ENCODE measurements at places on chromosomes 6 and 20.
A peak's percentile ranks its signal among the peaks of the same experiment; 100 is the strongest.

DNA sequence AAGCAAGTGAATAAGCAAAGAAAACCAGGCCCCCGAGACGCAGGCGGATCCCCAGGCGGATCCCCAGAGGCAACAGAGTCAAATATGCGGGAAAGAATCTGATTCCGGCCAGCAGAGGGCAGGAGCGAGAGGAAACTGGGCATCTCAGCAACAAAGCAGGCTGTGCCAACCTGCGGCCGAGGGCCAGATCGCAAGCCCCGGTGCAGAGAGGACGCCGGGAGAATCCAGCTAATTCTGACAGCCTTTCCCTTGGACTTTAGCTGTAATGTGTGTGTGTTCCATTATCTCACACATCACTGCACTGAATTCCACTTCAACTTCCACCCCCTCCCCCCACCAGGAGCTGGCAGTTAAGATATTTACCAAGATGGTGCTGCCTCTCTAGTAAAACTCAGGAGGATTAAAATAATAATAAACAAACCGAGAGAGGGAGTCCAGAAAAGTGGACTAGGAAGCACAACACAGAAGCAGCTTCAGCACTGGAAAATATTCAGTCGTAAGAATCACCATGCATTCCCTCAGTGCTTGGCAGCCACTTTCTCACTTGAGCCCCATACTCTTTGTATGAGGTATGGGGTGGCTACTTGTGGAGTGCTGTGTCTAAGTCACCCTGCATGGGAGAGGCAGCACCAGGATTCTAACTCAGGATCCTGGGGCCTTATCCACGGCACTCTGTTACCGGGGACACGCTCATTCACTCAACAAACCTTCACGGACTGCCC lies 66.2 kb upstream of the SNX9 start:
- H3K27me3 ChIP-seq, result no peaks in the 10 kb centered on the region
- no peaks in the 10 kb centered on the region for H3K36me3 ChIP-seq
- H3K4me1 ChIP-seq, result peaks cover 28% of the 10 kb centered on the region
- no peak overlapping the region for H3K27ac ChIP-seq
- peak; percentile 68 for DNase-seq

DNA sequence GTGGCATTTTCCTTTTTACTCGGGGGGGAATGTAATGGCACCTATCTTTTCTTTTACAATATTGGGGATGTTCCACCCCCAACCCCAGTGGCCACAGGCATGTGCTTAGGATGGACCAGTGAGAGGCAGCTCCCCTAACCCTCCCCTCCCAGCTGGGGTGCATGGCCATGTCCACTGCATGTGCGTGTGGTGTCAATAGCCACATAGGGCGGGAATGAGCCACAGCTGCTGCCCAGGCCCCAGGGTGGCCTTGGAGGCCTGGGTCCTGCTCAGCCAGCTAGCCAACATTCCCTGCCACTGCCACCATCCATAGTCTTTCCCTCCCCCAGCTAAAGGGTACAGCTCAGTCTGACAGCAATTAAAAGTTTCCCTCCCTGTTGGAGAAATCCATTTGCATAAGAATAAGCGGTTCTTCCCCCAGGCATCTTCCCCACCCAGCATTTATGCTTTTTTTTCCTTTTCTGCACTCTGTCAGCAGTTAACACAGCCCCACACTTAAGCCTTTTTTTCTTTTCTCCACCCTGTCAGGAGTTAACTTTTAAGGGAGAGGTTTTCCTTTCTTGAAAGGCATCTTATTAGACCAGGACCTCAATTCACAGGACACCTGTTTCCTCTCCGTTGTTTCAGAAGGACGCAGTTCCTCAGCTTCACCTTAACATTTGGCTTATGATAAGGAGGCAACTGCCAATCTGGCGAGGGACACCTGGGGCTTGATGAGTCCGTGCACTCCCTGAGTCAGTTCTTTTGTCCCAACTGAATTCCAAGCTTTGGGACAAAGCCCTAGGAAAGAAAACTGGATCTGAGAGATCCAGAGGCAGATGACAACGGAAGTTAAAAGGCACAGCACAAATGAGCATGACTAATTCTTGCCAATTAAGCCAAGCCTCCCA lies 121.4 kb downstream of the TPBG start:
- H3K4me3 ChIP-seq, result no peak overlapping the region
- H3K36me3 ChIP-seq, result no peaks in the 10 kb centered on the region
- DNase-seq, result no peak
- no peaks in the 10 kb centered on the region for H3K27me3 ChIP-seq

DNA sequence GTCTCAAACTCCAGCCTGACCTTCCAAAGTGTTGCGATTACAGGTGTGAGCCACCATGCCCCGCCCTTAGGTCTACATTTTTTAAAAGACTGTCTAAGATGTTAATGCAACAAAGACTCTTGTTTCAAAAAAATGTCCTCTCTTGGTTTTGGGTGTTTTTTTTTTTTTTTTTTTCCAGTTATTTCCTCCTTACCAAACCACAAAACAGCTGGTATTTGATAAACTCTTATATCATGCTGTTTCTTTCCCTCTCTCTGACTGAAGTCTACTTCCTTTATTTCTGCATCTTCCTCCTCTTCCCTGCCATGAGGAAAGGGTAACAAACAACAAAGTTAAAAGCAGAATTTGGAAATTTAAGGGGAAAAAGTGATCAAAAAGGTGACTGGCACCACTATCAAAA lies 21.2 kb downstream of the STK38 start:
- no peak overlapping the region for H3K4me3 ChIP-seq
- no peaks in the 10 kb centered on the region for H3K27me3 ChIP-seq

GRCh38 chr20:18879262-18879661 lies 65.7 kb downstream of the SCP2D1 start:
- H3K4me1 ChIP-seq, result no peaks in the 10 kb centered on the region
- H3K36me3 ChIP-seq, result no peaks in the 10 kb centered on the region
- no peaks in the 10 kb centered on the region for H3K27me3 ChIP-seq
- no peak overlapping the region for H3K4me3 ChIP-seq

- no peaks in the 10 kb centered on the region for H3K36me3 ChIP-seq
- H3K4me3 ChIP-seq, result no peak overlapping the region
- DNase-seq, result no peak
- H3K27ac ChIP-seq, result no peak overlapping the region
- peaks cover 2% of the 10 kb centered on the region for H3K27me3 ChIP-seq
Measured at GRCh38 chr20:17841751-17842215, 126.8 kb downstream of the SNX5 start.

DNA sequence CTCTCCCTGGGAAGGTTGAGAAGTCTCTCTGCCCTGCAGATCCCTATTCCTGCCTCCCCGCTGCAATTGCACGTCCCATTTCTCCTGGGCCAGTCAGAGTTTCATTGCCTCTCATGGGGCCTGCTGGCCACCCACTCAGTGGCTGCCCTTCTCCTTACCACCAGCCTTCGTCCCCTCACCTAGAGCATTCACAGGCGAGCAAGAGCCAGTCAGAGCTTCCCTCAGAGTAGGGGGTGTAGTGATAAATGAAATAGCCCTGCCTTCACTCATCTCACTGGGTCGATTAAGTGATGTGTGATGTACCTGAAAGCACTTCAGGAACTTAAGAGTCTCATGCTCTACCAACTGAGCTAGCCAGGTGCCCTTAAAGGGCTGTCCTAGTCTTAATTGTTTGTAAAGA lies 52.0 kb upstream of the FANCE start:
- no peaks in the 10 kb centered on the region for H3K36me3 ChIP-seq
- H3K27ac ChIP-seq, result no peak overlapping the region
- no peak for DNase-seq
- H3K4me3 ChIP-seq, result no peak overlapping the region

- no peaks in the 10 kb centered on the region for H3K27me3 ChIP-seq
- peak overlapping the region; percentile 98 for H3K4me3 ChIP-seq
- no peaks in the 10 kb centered on the region for H3K36me3 ChIP-seq
- H3K27ac ChIP-seq, result peak overlapping the region; percentile 93
Measured at GRCh38 chr6:109008054-109008453, 86.6 kb downstream of the SESN1 start.

DNA sequence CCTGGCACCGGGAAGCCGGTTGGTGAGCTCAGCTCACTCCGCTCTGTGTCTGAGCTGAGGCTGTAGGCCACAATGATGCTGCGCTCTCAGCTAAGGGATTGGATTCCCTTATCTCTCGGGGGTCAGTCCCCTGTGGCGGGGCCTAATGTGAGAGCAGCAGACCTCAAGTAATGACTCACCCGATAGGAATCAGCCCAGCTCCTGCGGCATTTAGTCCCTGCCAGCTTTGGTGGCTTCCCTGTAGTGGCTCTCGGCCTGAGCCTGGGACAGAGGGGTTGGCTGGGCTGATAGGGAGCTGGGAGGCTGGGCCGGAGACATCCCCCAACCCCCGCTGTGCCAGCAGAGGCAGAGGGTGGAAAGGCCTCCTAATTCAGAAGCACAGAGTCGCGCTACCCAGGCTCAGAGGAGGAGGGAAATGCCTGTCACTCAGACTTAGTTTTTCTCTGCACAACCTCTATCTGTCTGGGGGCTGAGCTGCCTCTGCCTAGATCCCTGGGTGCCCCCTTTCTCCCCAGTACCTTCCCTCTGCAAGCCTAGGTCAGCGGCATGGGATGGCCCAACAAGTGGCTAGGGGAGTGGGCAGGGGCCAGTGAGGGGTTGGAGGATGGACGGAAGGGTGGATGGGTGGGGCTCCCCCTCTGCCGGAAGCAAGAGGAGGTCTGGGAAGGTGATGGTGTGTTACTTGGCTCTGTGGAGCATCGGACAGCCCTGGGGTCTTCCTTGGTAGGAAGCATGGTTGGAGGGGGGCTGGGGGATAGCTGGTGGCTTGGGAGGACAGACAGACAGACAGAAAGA lies 92.2 kb downstream of the CDH22 start:
- DNase-seq, result no peak
- H3K36me3 ChIP-seq, result no peaks in the 10 kb centered on the region
- peaks cover 4% of the 10 kb centered on the region for H3K27me3 ChIP-seq
- no peak overlapping the region for H3K27ac ChIP-seq
- H3K4me1 ChIP-seq, result no peaks in the 10 kb centered on the region
- H3K4me3 ChIP-seq, result no peak overlapping the region

GRCh38 chr20:43666376-43667328 lies at the start of gene MYBL2:
TSS of gene MYBL2 (plus strand) at chr20:43667114. CDS start at chr20:43667284, 170 bp downstream.
- peak; percentile 65 for DNase-seq
- no peaks in the 10 kb centered on the region for H3K36me3 ChIP-seq
- H3K27me3 ChIP-seq, result no peaks in the 10 kb centered on the region
- peak within 1 kb of the TSS; percentile 62 for H3K4me3 ChIP-seq
- H3K27ac ChIP-seq, result no peak within 1 kb of the TSS

- DNase-seq, result no peak
- no peaks in the 10 kb centered on the region for H3K27me3 ChIP-seq
- no peaks in the 10 kb centered on the region for H3K36me3 ChIP-seq
- no peak overlapping the region for H3K4me3 ChIP-seq
Measured at GRCh38 chr6:46688966-46689335, 1.3 kb downstream of the TDRD6 start.

DNA sequence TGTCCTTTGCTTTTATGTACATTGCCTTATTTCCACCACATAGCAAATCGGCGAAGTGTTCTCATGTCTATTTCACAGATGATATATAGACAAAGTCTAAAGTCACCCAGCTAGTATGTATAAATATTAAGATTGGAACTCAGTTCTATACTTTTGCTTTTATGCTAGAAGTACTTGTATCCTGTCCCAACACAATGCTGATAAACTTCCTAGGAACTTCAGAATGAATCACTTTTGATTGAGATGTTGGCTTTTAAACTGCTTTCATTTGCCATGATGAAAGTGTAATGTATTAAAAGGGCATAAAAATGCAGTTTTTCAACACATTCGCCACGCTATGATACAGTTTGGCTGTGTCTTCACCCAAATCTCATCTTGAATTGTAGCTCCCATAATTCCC lies 50.8 kb downstream of the GCLC start:
- DNase-seq, result no peak
- H3K4me3 ChIP-seq, result no peak overlapping the region
- H3K27ac ChIP-seq, result no peak overlapping the region
- H3K27me3 ChIP-seq, result no peaks in the 10 kb centered on the region
- no peaks in the 10 kb centered on the region for H3K4me1 ChIP-seq

DNA sequence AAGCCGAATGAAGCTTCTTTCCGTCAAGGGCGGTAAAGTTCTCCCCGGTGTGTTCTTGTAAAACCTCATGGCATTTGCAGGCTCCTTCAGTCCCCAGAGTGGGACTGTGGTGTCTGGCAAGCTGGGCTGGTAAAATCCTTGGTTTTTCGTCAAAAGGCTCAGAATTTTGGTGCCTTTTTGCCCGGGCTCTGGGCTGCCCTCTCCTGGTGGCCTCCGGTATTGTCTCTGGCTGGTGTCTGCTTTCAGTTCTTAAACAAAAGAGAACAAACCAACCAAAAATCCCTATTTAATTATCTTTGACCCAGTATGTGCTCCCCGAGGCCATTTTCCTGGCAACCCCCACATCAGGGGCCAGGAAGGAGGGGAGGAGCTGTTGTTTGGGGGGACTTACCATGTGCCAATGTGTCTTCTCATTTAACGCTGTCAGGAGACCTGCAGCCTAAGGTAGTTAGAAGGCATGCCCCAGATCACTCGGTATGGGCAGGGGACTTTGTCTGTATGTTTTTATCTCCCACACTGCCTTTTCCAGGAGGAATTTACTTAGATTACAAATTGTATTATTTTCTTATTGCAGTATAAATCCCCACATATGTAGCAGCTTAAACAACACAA lies 11.1 kb downstream of the CDH4 start:
- H3K4me1 ChIP-seq, result no peaks in the 10 kb centered on the region
- no peaks in the 10 kb centered on the region for H3K36me3 ChIP-seq
- H3K27me3 ChIP-seq, result no peaks in the 10 kb centered on the region
- no peak overlapping the region for H3K27ac ChIP-seq
- H3K4me3 ChIP-seq, result no peak overlapping the region
- peak; percentile 10 for DNase-seq

DNA sequence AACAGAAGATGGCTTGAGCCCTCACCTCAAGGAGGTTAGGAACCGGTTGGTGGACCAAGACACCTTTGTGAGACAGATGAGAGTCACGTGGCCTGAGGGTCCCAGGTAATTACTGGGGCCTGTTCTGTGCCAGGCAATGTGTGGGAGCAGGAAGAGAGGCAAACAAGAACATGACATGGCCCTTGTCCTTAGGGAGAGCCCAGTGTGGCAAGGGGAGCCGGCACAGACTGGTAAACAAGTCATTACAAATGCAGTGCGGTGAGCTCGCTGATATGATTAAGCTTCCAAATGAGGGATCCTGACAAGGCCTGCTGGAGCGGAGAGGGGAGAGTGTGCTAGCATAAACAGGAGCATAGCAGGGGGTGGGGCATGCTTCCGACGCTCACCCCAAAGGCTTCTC lies 55.6 kb downstream of the ZNF831 start:
- H3K27ac ChIP-seq, result no peak overlapping the region
- H3K36me3 ChIP-seq, result peaks cover 73% of the 10 kb centered on the region
- no peaks in the 10 kb centered on the region for H3K27me3 ChIP-seq
- peaks cover 18% of the 10 kb centered on the region for H3K4me1 ChIP-seq
- no peak overlapping the region for H3K4me3 ChIP-seq
- DNase-seq, result no peak

DNA sequence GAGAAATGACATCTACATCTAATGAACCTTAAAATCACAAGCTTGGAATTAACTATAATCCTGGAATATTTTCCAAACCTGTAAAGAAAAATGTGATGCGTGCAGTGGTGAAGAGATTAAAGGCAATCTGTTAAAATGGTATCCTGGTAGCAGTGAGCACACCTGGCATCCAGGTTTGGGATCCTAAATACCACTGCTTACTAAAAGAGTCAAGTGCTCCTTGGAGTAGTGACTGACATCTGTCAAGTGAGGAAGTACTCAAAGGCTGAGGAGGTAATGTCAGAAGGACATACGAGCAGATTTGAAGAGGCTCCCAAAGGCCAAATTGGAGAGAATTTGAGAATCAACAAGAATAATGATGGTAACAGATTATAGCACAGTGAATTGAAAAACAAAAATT lies 32.8 kb downstream of the PCMT1 start:
- no peaks in the 10 kb centered on the region for H3K27me3 ChIP-seq
- H3K27ac ChIP-seq, result no peak overlapping the region
- H3K36me3 ChIP-seq, result peaks cover 30% of the 10 kb centered on the region
- H3K4me3 ChIP-seq, result no peak overlapping the region
- DNase-seq, result no peak

GRCh38 chr6:88890860-88891845 lies 72.3 kb downstream of the RNGTT start:
- no peak overlapping the region for H3K27ac ChIP-seq
- H3K4me1 ChIP-seq, result no peaks in the 10 kb centered on the region
- peaks cover 39% of the 10 kb centered on the region for H3K36me3 ChIP-seq
- DNase-seq, result no peak
- no peak overlapping the region for H3K4me3 ChIP-seq
